Placental pericyte (primary cell): ENCODE measurements at places on chromosomes 13 and 19. TPM values are rescaled to one million over a fixed set of nuclear protein-coding genes. Genes with fewer than 3 reads are reported as not detected.

Gene CDADC1
- 2.7 and 5.0 TPM in 2 replicates for total RNA-seq

Gene CGB7
- total RNA-seq, result 0.14 TPM in 1 of 2 replicates, not detected in the other

Gene SLC7A10
- total RNA-seq, result not detected in 2 replicates

Gene MATK
- not detected in 2 replicates for total RNA-seq

Gene SMAD9
- 0.88 and 1.3 TPM in 2 replicates for total RNA-seq

Gene CYP4F12
- not detected in 2 replicates for total RNA-seq

Gene BRME1
- total RNA-seq, result 0.43 and 0.44 TPM in 2 replicates

Gene MBNL2
- total RNA-seq, result 75.4 and 167 TPM in 2 replicates

Gene SSC5D
- total RNA-seq, result 3.1 and 24.2 TPM in 2 replicates

Gene QPCTL
- 20.6 and 29.8 TPM in 2 replicates for total RNA-seq

Gene ZNF470
- total RNA-seq, result 2.4 and 2.9 TPM in 2 replicates

Gene S1PR5
- total RNA-seq, result 2.0 and 10.5 TPM in 2 replicates

Gene GJB2
- total RNA-seq, result 1.3 and 2.4 TPM in 2 replicates

Gene SIGLEC7
- total RNA-seq, result not detected in 2 replicates

Gene ANGPTL4
- 2.6 and 18.5 TPM in 2 replicates for total RNA-seq

Gene CCDC159
- total RNA-seq, result 4.7 and 12.5 TPM in 2 replicates

Gene PLPP2
- total RNA-seq, result 3.0 and 8.8 TPM in 2 replicates

Gene NPAS1
- total RNA-seq, result 0.44 and 1.1 TPM in 2 replicates

Gene GADD45B
- total RNA-seq, result 18.8 and 24.3 TPM in 2 replicates

Gene ZNF578
- 3.6 and 4.2 TPM in 2 replicates for total RNA-seq

Gene RAB3A
- total RNA-seq, result 2.0 and 3.1 TPM in 2 replicates
